Substantia nigra (tissue), 51 donors: ENCODE measurements at places on chromosomes 16 and 17.

DNA sequence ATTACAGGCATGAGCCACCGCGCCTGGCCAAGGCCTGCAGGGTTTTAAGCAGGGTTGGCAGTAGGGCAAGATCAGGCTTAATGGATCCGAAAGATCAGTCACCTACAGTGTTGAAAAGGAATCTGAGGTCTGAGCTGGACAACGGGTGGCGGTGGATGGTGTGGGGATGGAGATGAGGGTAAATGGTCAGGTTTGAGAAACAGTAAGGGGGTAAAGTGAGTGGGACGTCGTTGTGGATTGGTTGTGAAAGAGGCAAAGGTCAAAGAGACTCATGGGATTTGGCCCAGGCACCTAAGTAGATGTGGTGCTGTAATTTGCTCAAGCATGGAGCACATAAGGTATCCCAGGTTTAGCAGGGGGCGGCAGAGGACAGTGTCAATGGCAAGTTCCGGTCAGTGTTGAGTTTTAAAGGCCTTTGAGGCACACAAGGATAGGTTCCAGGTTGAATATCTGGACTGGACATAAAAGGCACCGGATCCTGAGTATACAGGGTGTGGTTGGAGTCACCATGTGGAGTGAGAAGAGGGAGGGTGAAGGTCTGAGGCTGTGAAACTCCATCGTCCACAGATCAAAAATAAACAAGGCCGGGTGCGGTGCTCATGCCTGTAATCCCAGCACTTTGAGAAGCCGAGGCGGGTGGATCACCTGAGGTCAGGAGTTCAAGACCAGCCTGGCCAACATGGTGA is 1.1 kb upstream of the SLC16A5 start:
- DNase-seq, result no peak

GRCh38 chr17:68255731-68256538 is 8.1 kb downstream of the AMZ2 start:
- DNase-seq, result no peak

GRCh38 chr17:4786106-4786511 is at the start of gene VMO1:
Gene VMO1, minus strand, starts transcription at chr17:4786364. Its CDS starts 12 bp downstream, at chr17:4786352.
- no peak for DNase-seq

GRCh38 chr17:73323409-73324159 is 11.8 kb upstream of the CDC42EP4 start:
- no peak for DNase-seq

DNA sequence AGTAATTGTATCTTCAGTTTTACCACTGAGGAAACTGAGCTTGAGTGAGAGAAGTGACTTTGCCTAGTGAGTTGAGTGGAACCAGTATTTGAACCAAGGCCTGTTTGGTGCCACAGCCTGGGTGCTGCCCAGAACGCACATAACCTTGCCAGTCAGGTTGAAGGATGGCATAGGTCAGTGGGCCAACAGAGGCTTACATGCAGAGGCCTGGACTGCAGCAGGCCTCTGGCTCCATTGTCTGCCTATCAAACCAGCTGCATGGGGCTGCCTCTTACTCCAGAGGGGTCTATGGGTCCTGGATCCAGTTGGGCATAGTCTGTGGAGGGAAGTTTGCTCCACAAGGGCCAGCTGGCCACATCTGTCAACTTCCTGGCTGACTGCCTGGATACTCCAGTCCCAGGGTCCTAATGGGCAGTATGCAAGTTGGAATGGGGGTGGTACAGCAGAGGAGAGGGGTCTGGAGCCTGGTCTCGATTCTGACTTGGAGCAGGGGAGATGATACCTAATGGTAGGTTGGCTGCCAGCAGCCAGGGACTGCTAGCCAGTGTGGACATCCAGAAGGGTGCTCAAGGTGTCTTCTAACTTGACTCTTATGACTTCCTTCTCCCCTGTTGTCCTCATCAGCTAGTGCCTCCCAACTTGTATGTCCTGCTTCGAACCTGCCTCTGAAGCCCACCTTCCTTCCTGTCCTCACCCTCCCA is 11.1 kb upstream of the RNF112 start:
- no peak for DNase-seq

DNA sequence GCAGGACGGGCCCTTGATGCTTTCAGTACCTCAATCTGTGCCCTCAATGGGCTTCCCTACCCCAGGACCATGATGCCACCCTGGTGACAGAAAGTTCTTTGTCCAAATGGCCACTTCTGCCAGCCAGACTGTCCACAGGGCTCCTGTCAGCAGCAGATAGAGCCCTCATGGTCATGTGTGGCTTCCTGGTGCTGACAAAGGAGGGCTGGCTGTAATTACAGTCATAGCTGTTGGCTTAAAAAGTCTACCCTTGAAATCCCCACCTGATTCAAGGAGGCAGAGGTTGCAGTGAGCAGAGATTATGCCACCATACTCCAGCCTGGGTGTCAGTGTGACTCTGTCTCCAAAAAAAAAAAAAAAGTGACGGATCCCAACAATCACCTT is 3.3 kb downstream of the TRPV2 start:
- no peak for DNase-seq

GRCh38 chr17:13941781-13942180 is 127.5 kb upstream of the COX10 start:
- DNase-seq, result no peak

- no peak for DNase-seq
Measured at GRCh38 chr17:2860045-2860444, 63.8 kb downstream of the RAP1GAP2 start.

- no peak for DNase-seq
Measured at GRCh38 chr17:45096141-45096540, 35.0 kb downstream of the NMT1 start.

- no peak for DNase-seq
Measured at GRCh38 chr16:65572156-65572555, 450.3 kb upstream of the CDH11 start.

DNA sequence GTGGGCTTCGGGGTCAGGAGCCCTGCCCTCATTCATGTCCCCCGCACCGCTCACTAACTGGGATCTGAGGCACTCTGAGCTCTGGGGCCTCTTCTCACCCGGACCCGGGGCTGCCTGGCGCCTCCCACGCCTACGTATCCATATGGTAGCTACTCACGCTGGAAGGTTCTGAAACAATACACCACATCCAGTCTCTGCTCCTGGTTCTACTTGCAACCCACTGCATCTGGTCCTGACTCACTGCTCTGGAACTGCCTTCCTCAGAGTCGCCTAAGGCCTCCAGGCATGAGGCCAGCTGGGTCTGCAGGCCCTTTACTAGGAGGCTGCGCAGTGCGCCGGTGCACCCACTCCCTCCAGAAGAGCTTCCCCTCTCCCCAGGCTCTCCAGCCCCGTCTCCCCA is 18.1 kb downstream of the USP36 start:
- no peak for DNase-seq

DNA sequence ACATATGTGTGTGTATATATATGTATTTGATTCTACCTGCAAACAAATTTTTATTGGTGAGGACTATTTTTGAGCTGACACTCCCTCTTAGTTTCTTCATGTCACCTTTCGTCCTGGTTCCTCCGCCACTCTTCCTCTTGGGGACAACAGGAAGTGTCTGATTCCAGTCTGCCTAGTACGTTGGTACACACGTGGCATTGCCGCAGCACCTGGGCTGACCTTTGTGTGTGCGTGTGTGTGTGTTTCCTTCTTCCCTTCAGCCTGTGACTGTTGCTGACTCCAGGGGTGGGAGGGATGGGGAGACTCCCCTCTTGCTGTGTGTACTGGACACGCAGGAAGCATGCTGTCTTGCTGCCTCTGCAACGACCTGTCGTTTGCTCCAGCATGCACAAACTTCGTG is 29.4 kb upstream of the CACNG5 start:
- no peak for DNase-seq

- no peak for DNase-seq
Measured at GRCh38 chr16:88906535-88907105, 40.2 kb upstream of the PABPN1L start.

GRCh38 chr16:12211870-12212690 is 235.5 kb downstream of the SNX29 start:
- DNase-seq, result no peak

- DNase-seq, result no peak
Measured at GRCh38 chr17:15397620-15398019, 56.2 kb upstream of the TEKT3 start.

DNA sequence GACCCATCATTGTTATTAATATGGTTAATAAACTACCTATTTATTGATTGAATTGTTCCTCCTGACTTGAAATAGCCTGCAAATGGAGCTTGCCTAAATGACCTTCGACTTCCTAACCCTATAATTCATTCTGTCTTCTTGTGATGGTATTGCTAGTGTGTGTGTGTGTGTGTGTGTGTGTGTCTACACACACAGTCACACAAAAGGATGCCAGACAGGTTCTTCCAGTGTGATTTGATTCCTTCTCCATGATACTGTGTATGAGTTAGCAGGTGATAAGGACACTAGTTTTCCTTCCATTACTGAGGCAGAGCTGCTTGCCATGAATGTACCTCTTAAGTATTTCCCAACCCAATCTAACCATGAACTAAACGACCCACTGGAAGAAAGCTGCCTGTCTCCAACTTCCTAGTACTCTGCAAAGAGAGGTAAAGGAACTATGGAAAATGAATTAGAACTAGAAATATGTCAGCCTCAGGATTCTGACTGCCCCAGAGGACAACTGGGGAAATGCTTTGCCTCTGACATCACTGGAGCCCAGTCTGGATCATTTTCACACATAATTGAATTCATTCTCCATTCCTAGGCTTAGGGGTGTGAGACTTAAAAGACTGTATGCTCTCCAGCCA is 3.5 kb upstream of the CDC6 start:
- no peak for DNase-seq

GRCh38 chr17:37770631-37771518 is 26.0 kb upstream of the HNF1B start:
- DNase-seq, result no peak

DNA sequence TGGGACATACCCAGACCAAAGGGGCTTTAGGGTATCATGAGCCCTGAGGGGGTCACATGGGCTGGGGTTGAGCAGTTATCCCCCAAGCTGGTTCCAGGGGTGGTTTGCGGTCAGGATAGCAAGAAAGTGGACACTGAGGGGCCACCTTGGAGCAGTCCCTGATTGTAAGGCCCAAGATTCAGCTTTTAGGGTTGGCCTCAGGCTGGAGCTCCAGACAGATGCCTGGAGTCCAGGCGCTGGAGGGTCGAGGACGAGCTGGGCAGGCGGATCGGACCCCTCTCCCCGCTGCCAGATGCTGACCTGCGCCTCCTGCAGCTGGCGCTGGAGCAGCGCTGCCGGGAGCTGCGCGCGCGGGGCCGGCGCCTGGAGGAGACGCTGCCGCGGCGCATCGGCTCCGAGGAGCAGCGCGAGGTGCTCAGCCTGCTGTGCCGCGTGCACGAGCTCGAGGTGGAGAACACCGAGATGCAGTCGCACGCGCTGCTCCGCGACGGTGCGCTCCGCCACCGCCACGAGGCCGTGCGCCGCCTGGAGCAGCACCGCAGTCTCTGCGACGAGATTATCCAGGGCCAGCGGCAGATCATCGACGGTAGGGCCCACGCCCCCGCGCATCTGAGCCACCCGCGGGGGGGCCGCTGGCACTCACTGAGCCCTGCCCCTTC is 10.0 kb downstream of the BTBD17 start:
- DNase-seq, result no peak

DNA sequence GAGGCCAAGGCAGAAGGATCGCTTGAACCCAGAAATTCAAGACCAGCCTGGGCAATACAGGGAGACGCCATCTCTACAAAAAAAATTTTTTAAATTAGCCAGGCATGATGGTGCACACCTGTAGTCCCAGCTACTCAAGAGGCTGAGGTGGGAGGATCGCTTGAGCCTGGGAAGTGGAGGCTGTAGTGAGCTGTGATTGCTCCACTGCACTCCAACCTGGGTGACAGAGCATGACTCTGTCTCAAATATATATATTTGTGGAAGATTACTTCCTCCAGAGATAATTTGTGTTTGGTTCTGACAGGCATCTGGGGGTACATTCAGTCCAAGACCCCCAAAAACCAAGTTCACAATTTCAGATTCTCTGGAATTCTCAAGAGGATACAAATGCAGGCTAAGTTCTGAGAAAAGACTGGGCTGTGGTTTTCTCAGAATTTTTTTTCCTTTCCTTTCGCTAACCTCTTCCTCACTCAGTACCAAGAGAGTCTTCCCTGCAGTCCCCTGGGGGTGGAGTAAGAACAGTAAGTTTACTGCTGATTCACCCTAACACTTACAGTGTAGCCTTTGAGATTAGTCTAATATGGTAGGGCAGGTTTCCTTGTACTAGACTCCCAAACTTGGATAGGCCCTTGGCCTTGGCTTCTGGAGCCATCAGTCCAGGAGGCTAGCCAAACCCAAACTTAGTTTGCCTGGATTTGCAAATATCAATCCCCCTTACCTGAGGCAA is 15.1 kb downstream of the GSDMB start:
- no peak for DNase-seq

DNA sequence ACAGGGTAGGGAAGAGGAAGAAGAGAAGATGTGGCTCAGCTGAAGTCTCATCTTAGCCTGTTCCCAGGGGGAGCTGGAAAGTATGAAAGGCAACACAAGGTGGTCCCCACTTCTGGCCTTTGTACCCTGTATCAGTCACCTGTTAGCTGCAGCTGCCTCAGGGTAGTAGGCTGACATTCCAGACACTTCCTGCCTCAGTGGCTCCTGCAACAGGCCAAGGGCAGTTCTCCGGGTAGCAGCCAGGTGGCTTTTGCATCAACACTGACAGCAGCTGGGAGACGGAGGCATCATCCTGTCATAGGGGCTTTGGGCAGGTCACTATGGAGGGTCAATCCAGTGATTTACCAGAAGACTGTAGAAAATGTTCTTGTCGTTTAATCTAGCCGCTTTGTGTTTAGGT is 124.0 kb downstream of the RGS9 start:
- no peak for DNase-seq

- DNase-seq, result no peak
Measured at GRCh38 chr17:66493283-66494019, 191.0 kb downstream of the PRKCA start.

GRCh38 chr17:17159571-17159970 is 46.6 kb downstream of the PLD6 start:
- no peak for DNase-seq

DNA sequence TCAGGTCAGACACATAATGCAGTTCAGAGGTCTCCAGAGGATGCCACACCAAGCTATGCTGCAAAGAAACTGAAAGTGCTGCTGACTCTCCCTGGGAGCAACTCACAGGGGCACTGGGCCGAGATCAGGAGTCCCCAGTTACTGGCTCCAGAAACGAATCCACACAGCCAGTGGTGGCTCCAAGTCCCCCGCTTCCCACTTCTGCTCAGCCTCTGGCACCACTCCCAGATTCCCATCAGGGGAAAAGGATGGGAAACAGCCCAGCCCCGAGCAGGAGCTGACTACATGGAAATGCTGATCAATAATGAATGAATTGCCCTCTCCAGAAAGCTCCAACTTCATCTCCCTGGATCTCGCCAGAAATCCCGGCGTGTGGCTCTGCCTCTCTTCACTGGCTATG is 62.3 kb upstream of the CDH5 start:
- DNase-seq, result no peak

DNA sequence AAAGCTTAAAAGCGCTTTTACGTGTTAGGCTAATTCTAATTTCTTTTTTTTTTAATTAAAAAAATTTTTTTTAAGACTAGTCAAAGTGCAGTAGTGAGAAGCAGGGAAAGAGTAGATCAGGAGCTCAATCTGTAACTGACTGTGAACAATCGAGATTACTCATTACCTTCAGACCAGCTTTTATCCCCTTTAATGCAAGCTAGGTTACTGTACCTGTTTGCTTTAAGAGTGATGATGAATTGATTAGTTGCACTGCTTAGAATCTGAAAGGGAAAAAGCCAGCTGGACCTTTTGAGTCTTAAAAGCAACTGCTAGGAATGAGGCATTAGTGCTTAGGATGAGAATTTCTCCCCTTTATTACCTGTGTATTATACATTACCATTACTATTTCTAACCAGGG is 19.0 kb downstream of the PSMD11 start:
- no peak for DNase-seq
